ENCODE measurements at places on chromosomes 1 and 21.

GRCh38 chr21:41759214-41759840, 7.5 kb downstream of the RIPK4 start:
- DNase-seq = no peak

DNA sequence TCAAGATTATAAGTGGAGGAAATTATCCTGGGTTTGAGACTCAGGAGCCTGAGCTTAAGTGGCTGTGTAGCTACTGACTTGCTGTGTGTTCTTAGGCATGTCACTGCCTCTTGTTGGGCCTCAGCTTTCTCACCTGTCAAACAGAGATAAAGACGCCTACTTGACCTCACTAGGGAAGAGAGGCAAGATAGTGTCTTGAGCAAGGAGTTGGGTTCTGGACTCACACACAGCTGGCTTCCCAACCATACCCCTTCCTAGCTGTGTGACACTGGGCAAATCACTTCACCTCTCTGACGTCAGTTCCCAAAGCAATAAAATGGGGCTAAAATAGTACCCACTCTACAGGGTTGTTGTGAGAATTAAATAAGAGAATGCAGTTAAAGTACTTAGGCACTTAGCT, 11.6 kb upstream of the EPB41 start:
- no peak for DNase-seq

DNA sequence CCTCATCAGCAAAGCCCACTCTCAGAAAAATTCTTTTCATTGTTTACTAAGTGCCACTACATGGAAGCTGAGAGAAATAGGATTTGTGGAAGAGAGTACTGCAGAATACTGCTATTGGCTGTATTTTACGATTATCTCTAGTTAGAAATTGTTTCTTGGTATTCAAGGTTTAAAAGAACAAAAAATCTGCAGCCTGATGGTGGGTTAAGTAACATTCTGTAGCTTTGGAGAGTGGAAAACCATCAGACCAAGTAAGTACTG, 27.3 kb downstream of the PTTG1IP start:
- no peak for DNase-seq

DNA sequence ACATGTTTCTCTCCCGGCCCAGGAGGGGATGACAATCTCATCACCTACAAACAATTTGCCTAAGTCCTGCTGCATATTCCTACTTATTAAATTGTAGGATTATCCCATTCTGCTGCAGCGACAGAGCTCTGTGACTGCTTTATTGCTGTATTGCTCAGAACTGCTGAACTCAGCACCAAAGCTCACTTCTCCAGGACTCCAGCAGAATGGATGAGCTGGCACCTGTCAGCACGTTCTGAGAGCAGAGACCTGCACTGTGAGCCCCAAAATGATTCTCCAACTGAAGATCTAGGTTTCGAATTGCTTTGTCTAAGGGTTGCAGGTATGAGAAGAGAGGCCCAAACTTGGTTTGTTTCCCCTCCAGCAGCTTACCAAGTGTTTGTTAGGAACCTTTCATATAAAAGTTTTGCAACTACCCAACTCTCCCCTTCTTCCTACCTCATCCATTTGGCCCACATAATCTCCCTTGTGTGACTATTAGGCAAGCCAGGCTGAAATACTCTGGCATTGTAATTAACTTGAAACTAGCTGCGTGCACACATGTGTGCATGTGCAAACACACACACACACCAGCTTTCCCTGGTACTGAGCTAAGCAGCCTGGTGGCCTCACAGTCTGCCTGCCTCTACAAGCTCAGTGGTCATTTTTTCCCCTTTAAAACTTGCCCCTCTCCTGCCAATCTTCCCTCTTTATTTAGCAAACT, 161.4 kb upstream of the CAMK1G start:
- DNase-seq = no peak

- peak; percentile 26 for DNase-seq
Measured at GRCh38 chr1:160376525-160377131, 9.8 kb downstream of the NHLH1 start.

DNA sequence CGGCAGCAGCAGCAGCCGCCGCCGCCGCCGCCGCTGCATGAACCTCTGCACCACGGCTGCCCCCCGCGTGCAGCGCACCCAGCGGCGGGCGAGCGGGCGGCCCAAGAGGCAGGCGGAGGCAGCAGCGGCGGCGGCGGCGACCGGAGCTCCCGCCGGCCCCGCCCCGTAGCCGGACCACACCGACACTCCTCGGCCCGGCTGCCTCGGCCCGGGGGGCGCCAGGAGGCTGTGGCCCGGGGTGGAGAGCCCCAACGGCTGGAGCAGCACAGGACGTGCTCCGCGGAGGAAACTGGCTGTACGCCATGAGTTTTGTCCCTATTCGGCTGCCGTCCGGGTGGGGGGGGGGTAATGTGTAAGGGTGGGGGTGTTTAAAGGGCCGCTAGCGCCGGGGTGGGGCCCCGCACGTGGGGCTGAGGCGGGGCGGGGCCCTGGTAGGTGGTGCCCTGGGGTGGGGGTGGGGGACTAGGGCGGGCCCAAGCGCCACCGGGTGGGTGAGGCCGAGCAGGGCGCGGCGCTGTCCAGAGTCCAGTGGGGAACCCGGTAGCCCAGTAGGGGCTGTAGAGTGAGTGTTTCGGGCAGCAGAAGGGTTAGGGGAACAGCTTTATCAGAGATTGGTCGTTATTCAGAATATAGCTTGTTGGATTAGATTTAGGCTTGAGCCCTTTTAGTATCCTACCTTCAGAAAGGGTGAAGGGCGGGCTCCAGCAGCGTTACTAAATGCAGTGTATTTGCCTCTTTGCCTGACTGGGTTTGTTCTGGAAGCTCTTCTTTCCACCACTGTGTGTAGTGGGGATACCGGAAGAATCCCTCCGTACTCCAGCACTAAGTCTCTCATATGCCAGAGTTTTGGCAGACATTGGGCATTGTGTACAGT, at the start of gene FAM78B:
Gene FAM78B (minus strand): TSS at position 304 of the 874 bp plus-strand sequence. CDS start 753 bp downstream, outside the sequence.
- peak; percentile 53 for DNase-seq

DNA sequence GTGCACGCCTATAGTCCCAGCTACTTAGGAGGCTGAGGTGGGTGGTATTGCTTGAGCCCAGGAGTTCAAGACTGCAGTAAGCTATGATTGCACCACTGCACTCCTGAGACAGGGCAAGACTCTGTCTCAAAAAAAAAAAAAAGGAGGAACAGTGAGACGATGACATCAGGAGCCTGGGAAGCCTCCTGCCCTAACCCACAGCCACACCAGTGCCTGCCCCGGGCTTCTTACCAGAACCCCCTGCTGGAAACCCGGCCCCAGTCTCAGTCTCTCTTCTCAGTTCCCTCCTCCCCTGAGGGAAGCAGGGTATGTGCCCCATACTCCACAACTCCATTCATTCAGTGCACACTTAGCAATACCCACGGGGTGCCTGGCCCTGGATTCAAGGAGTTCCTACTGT, 9.1 kb downstream of the COL8A2 start:
- DNase-seq = no peak

- no peak for DNase-seq
Measured at GRCh38 chr1:192940658-192941057, 118.5 kb downstream of the UCHL5 start.

DNA sequence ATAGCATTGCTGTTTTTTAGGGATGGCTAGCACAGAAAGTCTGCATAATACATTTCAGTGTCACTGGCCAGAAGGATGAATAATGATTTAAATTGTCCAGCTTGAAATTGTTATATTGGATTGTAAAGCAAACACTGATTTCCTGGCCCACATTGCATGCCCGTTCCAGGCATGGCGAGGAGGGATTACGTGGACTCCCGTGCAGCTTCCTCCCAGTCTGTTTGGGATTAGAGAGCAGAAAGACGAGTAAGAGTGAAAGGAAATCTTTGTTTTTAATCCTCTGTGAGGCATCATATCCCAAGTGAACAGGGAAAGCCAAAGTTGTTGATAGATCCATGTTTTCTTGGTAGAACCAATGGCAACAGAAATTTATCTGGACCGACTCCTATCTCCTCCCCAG, 8.4 kb downstream of the TRIM58 start:
- no peak for DNase-seq

DNA sequence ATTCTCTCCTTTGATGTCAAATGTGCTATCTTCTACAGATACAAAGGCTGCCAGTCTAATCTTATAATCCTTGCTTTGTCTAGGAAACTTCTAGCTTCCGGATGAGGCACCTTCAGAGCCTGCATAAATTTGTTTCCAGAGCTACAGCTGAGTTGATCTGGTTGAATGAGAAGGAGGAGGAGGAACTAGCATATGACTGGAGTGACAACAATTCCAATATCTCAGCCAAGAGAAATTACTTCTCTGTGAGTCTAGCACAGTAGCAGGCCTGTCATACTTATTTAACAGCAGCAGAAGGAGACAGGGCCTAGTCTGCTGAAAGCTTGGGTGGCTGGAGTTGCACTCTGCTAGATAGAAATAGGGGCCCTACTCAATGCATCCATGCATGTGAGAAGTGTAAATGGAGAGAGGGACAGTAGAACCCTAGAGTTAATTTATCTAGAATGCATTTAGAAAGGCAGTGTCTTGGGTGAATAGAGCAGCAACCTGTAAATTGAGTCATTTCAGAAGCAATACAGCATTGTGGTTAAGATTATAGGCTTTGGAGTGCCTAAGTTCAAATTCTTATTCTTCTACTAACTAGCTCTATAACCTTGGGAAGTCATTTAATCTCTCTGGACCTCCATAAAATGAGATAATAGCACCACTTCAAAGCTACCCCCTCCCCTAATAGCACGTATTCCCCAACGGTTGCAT, 89.0 kb downstream of the MACF1 start:
- DNase-seq = no peak

GRCh38 chr1:54096227-54096876, 42.9 kb downstream of the TCEANC2 start:
- DNase-seq = no peak

- DNase-seq = no peak
Measured at GRCh38 chr1:201603613-201604232, 64.8 kb downstream of the NAV1 start.

DNA sequence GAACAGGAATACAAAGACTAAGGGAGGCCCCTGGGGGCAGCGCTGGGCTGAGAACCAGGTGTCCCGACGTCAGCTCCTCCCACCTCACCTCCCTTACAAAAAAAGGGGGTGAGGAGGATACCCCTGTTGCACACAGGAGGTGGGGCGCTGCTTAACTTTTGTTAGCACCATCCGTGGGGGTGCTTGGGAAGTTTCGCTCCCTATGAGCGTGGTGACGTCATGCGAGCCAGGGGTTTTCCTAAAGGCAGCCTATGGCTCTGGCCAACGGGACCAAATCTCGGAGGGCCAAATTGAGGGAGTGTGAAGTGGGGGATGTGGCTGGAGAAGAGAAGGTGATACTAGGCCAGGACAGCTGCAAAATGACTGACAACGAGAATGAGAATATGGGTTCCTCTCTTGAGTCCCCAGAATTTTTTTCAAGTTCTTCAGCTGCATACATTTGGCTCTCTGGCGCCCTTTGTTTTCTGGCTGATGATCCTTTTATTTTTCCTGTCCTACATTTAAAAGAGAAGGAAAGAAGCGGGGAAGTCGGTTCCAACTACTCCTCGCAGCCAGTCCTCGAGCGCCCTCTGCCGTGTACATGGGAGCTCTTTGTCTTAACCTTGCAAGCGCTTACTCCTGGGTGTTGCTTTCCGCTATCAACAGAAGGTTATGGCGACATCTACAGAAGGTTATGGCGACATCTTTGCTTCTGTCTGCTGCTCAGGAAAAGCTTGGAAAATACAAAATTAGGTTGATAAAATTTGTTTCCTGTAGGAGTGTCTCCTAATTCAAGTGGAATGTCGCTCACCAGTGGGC, 48.0 kb upstream of the ZC3H11B start:
- peak; percentile 46 for DNase-seq

DNA sequence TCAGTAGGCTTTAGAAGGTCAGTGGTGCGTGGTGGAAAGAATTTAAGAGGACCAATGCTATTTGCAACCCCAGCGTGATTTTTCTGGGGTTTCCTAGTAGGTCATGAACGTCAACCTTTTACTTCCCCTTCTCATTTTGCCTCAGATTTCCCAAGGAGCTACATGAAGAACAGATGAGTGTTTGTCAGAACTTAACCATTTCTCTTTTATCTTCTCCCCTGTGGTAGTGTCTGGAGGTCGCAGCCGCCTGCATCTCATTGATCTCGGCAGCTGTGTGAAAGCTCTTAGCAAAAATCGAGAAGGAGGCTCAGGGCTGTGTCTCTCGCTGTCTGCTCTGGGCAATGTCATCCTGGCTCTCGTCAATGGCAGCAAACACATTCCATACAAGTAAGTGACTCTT, 491.1 kb downstream of the KIF26B start:
- no peak for DNase-seq
